ENCODE measurements at places on chromosomes 6 and 20.

DNA sequence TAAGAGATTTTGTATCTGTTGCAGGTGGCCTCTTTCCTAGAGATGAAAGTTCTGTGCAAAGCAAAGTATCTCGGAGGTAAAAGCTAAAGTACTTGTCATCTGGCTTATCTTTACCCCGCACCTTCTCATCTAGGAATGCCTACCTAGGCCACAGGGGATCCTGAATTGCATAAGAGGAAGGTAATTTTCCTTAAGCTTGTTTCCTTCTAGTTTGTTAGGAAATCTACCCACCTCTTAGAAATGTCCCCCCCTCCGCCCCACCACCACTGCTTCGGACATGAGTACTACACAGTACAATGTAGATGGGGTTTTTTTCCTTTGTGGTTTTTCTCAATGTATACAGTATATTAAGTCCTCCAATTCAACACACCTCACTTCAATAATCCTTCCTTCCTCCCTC lies 21.5 kb downstream of the FOXC1 start:
- no peak for DNase-seq

DNA sequence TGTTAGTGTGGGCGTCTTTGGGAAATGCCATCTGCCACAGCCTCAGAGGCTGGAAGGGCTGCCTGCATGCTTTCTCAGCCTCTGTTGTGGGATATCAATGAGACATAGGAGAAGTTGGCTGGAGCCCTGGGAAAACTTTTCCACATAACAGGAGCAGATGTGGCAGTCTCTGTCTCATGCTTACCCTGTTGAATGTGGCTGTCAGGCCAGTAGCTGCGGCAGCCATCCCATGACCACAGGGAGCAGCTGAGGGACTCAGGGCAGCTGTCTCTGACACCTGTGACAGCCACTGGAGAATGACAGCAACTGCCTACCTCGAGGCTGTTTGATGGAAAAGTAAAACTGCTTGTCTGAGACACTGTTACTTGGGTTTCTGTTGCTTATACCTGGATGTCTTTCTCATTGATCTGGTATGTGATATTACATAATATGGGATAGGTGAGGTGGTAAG lies 64.4 kb downstream of the TULP4 start:
- no peak for DNase-seq

- DNase-seq, result no peak
These were observed 8.5 kb upstream of the UBD start for GRCh38 chr6:29567991-29568390.

DNA sequence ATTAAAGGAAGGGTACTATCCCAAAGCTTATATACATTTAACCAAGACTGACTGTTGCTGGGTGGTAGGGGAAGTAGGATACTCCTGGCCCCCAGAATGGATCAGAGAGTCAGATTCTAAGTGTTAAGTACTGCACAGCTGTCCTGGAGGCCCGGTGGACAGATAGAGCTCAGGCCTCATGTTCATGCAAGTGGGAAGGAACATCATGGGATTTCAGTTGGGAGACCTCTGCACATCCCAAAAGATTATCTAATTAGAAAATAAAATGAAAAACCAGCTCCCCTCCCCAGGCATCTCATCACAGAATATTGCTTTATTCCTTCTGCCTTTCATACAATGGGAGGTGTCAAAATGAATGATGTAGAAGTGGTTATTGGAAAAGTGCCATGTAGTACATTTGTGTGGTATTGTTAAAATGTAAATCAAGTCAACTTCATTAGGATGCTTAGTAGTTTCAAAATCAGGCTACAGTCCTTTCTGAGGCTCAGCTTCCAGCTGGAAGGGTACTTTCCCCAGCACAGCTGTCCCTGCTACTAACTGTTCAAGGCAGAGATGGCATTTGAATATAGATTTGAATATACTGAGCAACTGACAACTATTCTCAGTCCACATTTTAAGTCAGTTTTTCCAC lies 82.9 kb downstream of the SLC35B3 start:
- DNase-seq, result no peak

- DNase-seq, result no peak
These were observed 172.8 kb upstream of the ARG1 start for GRCh38 chr6:131400054-131400778.

DNA sequence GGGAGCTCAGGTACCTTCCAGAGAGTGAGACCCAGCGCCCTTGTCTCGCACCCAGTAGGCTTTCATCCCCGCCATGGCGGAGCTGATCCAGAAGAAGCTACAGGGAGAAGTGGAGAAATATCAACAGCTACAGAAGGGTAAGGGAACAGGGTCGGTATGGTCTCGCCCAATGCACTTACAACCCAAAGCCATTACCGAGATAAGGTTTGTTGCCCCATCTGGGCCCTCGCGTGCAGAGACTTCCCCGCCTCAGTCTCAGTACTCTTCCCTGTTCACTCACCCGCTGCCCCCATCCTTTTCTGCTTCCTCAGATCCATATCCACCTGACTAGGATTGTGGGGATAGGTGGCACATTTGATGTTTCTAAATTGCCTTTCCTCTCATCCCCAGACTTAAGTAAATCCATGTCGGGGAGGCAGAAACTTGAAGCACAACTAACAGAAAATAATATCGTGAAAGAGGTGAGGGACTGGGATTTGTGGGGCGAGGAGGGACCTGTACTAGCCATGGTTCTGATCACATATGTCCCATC lies 449 bp downstream of the PFDN6 start:
- DNase-seq, result no peak
